ENCODE measurements at places on chromosomes 3 and 15.

DNA sequence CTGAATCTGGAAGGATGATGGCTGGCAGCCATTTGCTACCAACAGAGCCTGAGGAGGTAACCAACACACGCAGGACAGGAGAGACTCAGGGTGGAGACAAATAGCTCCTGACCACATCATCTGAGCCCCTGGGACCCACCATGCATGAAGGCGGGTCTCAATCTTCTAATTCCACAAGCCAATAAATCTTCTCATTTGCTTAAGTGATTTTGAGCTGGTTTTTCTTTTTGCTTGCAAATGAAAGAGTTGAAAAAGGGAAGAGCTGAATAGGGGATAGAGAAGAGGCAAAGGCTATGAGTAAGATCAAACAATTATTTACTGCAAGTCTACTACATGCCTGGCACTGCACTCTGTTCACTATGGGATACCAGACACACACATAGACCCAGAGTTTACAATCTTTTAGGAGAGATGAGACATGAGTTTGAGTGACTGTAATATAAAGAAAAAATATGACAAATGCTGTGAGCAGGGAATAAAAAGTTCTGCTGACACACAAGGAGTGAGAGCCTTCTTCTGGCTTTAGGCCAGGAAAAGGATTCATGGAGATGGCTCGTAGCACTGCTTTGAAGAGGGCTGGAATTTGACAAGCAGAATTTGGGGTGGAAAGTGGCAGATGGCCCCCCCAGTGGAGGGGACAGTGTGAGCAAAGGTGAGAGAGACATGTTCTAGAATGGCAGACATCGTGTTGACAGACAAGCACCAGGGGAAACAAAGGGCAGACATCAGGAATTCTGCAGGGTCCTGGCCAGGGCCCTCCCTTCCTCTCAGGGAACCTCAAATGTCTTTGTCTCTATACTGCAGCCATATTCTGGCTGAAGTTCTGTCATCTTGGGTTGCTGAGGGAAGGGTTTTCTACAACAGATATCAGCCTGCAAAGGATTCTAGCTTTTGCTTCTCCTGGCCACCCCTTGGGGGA lies 69.8 kb upstream of the WNT5A start:
- no peak for DNase-seq

- no peak for DNase-seq
Observed at GRCh38 chr3:14200276-14200675, 21.7 kb downstream of the LSM3 start.

GRCh38 chr15:39907216-39907615 lies 12.8 kb downstream of the GPR176 start:
- no peak for DNase-seq

DNA sequence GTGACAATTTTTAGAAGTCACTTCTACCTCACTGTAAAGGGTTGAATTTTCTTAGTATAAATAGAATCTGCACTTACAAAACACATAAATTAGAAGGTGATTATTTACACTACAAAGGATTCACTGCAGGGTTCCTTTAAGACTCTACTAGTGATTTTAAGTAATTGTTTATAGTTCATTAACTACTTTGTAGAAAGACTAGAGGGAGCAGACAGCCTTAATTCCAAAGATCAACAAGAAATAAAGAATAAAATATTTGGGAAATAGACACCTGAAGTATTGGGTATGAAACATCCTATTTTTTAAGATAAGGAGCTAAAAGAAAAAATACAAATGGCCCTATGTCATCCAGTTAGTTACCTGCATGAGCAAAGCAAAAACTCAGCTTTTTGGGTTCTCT lies 360.5 kb upstream of the ALCAM start:
- DNase-seq, result no peak

DNA sequence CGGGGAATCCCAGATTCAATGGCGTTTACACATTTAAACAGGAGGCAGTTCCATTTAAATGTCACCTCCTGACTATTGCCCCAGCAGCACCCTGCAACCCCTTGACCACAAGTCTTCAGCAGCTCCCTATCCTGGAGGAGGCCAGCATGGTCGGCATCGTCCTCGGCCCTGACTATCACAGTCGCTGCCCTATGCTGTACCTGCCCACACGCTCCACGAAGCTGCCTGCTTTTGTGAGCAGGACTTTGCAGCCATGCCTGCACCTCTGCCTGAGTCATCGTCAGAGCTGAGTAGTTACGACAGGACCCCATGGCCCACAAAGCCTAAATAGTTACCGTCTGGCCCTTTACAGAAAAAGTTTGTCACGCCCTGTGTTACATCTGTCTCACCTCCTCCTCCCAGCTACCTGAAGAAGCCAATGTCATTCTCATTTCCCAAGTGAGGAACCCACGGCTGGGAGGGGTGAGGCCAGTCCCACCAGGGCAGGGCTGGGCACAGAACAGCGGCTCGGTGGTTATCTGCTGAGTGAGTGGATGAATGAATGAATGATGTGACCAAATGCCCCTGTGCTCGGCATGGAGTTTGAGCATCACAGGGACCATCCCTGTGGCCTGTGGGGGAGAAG lies 47.8 kb upstream of the IQSEC1 start:
- no peak for DNase-seq

DNA sequence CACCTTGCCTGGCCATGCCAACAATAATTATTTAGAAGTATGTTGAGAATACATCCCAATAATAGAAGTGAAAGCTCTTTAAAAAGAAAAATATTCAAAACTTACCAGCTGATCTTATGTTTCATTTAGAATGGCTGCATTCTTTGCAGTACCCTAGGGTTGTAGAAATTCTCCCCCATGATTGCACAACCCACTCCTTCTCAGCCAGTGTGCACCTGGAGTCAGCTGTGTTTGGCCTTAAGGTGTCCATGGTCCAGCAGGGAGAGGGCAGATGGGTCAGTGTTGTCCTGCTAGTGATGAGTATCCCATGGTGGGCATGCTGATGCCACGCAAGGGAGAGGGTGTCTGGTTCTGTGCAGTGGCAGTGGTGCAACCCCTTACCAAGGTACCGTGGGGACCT lies 117.3 kb downstream of the IGF1R start:
- no peak for DNase-seq

Data from NCI-H1105 (cell line).